ENCODE measurements at places on chromosomes 7 and 10. TPM values are rescaled to one million over a fixed set of nuclear protein-coding genes. Genes with fewer than 3 reads are reported as not detected.

EXOC4 gene
- 118 TPM for total RNA-seq

SEMA3E gene
- total RNA-seq: not detected

IFIT5 gene
- 20.8 TPM for total RNA-seq

ATOH7 gene
- total RNA-seq: not detected

SPOCK2 gene
- 683 TPM for total RNA-seq

NRCAM gene
- not detected for total RNA-seq

ATP5F1C gene
- 167 TPM for total RNA-seq

LOXL4 gene
- total RNA-seq: not detected

SPDYE2B gene
- total RNA-seq: not detected

KIAA1549 gene
- total RNA-seq: 0.10 TPM

NYAP1 gene
- 0.89 TPM for total RNA-seq

BICC1 gene
- 0.20 TPM for total RNA-seq

HOXA3 gene
- not detected for total RNA-seq

TRIM73 gene
- 28.2 TPM for total RNA-seq

CHST3 gene
- total RNA-seq: not detected

TFR2 gene
- 8.0 TPM for total RNA-seq

ADIRF gene
- total RNA-seq: not detected

PKD2L1 gene
- not detected for total RNA-seq

MEIG1 gene
- total RNA-seq: not detected

CRYGN gene
- 0.39 TPM for total RNA-seq

ITPRID1 gene
- not detected for total RNA-seq

TRPV5 gene
- not detected for total RNA-seq

TMEM273 gene
- 7.9 TPM for total RNA-seq

AKR1C4 gene
- total RNA-seq: not detected

GRM8 gene
- not detected for total RNA-seq

AHR gene
- 120 TPM for total RNA-seq

CPXM2 gene
- total RNA-seq: not detected

PRSS1 gene
- total RNA-seq: not detected

BTBD16 gene
- total RNA-seq: not detected

CYP26C1 gene
- total RNA-seq: not detected

NPFFR1 gene
- not detected for total RNA-seq

SFTPD gene
- not detected for total RNA-seq

DPP6 gene
- total RNA-seq: not detected

LIPN gene
- total RNA-seq: 0.44 TPM

GPER1 gene
- not detected for total RNA-seq

HOGA1 gene
- total RNA-seq: not detected

TDRD1 gene
- total RNA-seq: not detected

PHTF2 gene
- total RNA-seq: 77.9 TPM

LEP gene
- total RNA-seq: not detected

CYP2E1 gene
- total RNA-seq: 0.37 TPM

LDB3 gene
- total RNA-seq: not detected

HMX2 gene
- not detected for total RNA-seq

HOXA11 gene
- total RNA-seq: not detected

TMEM254 gene
- 10.7 TPM for total RNA-seq

CPN1 gene
- not detected for total RNA-seq

ASB10 gene
- not detected for total RNA-seq

FAM131B gene
- total RNA-seq: 0.27 TPM

GDF10 gene
- not detected for total RNA-seq

JAZF1 gene
- 30.7 TPM for total RNA-seq

OPALIN gene
- not detected for total RNA-seq

TNKS2 gene
- 48.4 TPM for total RNA-seq

PLCE1 gene
- not detected for total RNA-seq

PNLIPRP2 gene
- not detected for total RNA-seq

WEE2 gene
- not detected for total RNA-seq

CALML5 gene
- not detected for total RNA-seq

YAE1 gene
- 3.7 TPM for total RNA-seq

ITGA8 gene
- not detected for total RNA-seq

LIPJ gene
- total RNA-seq: not detected

ANKRD30A gene
- not detected for total RNA-seq

SUN3 gene
- not detected for total RNA-seq
